ENCODE measurements at places on chromosomes 1 and 21.

- DNase-seq: no peak
Measured at GRCh38 chr1:154019269-154019668, 28.7 kb downstream of the RPS27 start.

- DNase-seq: no peak
Measured at GRCh38 chr1:46672696-46673095, 1.0 kb downstream of the TEX38 start.

- DNase-seq: no peak
Measured at GRCh38 chr1:172351754-172352161, 68.7 kb upstream of the C1orf105 start.

DNA sequence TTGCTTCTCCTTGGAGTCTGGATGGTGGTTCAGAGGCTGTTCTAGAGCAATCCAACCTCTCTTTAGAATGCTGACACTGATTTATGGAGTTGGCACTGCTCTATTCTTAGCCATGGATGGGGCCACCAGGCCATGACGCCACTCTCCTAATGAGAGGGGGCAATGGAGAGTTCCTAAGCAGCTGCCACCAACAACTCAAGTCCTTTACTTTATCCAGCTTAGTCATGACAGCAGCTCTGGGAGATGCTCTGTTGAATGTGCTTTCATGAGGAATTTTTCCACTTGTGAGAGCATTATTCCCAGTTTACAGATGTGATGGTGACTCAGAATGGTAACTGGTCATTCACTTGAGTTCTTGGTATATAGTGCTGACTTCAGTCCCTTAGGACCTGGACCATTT is 366.3 kb downstream of the HHAT start:
- no peak for DNase-seq

DNA sequence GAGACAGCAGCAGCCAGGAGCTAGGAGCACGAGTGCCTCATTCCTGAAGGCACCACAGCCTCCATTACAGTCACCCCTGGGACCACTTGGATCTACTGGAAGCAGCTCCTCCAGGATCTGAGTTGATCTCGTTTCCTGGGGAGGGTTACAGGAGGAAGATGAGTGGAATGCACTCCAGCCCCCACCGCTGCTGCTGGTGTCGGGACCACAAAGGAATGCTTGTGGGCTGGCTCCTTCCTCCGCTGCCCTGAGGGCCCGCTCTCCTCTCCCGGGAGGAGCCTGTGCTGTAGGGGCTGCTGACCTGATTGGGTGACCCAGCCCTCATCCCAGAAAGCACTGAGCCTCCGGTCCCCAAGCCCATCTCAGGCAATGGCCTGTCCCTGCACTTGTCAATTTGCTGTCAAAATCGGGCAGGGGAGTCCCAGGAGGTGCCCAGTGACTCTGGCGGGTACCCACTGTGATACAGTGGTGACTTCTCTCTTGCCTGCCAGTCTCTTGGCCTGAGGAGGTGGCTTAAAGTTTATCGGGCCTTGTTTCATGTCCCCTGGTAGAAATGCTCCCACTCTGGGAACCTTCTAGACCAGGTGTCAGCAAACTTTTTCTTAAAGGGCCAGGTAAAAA is 23.1 kb downstream of the IL10RB start:
- no peak for DNase-seq

GRCh38 chr1:81733480-81733879 is 67.3 kb upstream of the ADGRL2 start:
- DNase-seq: no peak

GRCh38 chr1:172345077-172345476 is 75.4 kb upstream of the C1orf105 start:
- no peak for DNase-seq
